IMR-90 (cell line): ENCODE measurements at places on chromosomes 7 and 10.
A peak's percentile ranks its signal among the peaks of the same experiment; 100 is the strongest.

- peak; percentile 54 for DNase-seq
Observed at GRCh38 chr7:74010407-74010806, 17.6 kb upstream of the ELN start.

GRCh38 chr7:100584683-100585510 is 1.0 kb downstream of the LRCH4 start:
- peak; percentile 89 for DNase-seq

- peak; percentile 44 for DNase-seq
Observed at GRCh38 chr7:78260826-78261225, 462.3 kb downstream of the PHTF2 start.

DNA sequence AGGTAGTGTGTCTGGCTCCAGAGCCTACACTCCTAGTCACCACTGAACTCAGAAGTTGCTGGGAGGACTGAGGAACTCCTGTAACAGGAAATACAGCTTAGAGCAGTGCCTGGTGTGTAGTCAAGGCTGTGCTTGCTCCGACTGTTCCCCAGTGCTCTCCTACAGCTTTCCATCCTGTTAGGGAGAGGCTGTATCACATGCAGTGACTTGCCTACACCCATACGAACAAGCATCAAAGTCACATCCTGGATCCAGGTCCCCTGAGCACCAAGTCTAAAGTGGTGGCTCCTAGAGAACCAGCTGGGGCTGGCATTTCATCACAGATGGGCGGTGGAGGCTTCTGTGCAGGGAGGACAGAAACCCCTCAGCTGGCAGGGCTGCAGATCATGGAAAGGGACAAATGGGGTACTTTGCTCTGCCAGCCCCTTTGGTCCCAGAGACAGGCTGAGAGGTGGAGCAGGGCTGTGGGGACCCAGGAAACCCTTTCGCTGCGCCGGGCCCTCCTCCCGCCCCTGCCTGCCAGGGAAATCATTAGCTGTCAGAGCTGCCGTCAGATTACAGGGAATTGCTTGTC is 7.7 kb downstream of the ASB10 start:
- DNase-seq, result no peak
